ENCODE measurements at places on chromosomes 16 and 17.

- no peak for DNase-seq
Measured at GRCh38 chr17:59858167-59858816, 34.5 kb downstream of the TUBD1 start.

- DNase-seq, result no peak
Measured at GRCh38 chr17:57288773-57289121, 32.4 kb downstream of the MSI2 start.

DNA sequence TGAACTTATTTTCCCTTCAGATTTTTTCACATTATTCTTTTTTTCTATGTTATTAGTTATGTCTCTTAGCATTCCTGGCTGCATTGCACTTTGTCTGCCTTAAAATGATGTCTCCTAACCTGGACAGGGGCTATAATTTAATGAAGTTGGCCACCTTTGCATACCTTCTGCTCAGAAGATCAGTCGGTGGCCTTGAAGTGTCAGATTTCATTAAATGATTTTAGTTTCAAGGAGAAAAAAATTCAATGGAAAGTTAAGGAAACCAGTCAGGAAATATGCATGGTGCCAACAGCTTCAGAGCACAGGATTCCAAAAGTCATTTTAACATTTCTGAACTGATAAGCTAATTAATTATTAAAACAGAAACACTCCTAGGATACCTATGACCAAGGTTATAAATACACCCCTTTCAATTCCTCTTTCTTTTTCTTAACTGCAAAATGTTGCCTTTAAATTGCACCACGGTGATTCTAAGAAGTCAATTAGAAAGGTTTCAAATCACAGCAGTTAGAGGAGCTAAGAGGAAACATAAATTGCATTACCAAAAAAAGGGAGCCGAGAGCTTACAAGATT lies 533.4 kb downstream of the KCNJ2 start:
- DNase-seq, result no peak

GRCh38 chr17:7114875-7115614 lies 423 bp upstream of the ASGR2 start:
- DNase-seq, result no peak

GRCh38 chr17:39722104-39722503 lies 8.2 kb downstream of the MIEN1 start:
- no peak for DNase-seq

GRCh38 chr16:48308535-48308934 lies 61.2 kb upstream of the ABCC11 start:
- DNase-seq, result no peak

DNA sequence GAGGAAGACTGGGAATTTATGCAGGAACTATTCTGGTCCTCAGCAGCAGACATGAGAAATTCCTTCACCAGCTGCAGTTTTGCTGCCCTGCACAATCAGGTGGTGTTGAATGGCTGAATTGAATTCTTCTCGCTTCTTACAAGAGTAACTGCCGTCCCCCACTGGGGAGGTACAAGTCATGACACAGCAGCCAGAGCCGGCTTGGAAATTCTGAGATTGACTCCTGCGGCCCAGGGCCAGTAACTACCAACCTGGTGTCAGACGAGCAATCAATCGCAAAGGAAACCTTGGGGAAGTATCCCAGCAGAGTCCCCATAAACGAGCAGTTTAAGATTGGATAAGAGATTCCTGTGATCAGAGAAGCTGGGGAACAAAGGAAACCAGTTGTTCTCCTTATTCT lies 30.7 kb downstream of the KNOP1 start:
- DNase-seq, result no peak

GRCh38 chr17:45345246-45345553 lies 28.4 kb upstream of the MAP3K14 start:
- DNase-seq, result no peak

DNA sequence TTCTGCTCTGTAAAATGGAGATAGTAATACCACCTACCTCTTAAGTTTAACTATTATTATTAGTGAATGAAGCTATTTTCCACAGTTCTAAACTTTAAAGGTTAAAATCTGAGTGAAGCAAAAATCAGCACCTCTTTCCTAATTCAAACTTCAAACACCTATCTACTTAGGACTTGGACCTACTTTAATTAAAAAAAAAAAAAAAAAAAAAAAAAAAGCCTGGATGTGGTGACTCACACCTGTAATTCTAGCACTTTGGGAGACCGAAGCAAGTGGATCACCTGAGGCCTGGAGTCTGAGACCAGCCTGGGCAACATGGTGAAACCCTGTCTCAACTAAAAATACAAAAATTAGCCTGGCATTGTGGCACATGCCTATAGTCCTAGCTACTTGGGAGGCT lies 5.0 kb upstream of the KANSL1 start:
- DNase-seq, result no peak

GRCh38 chr17:63445065-63445464 lies 1.0 kb downstream of the CYB561 start:
- DNase-seq, result no peak

GRCh38 chr17:2025220-2025621 lies at the start of gene RTN4RL1:
Gene RTN4RL1 (minus strand): TSS chr17:2025334. CDS start chr17:2024865, 469 bp downstream.
- DNase-seq, result peak; percentile 29

DNA sequence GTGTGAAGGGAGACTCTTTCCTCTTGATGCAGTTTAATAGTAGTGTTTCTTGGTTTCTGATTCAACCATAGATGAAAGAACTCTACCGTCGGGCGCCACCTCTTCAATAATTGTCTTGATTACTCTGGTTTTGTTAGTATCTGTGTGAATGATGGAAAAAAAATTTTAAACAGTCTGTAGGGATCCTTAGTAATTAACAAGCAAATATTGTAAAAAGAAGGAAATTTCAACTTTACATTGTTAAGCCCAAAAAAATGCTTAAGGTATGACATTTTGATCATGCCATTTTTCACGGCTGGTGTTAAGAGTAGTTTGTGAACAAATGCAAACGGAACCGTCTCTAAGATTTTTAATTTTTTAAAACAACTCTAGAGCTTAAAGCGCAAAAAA lies 4.1 kb downstream of the KRT10 start:
- no peak for DNase-seq

GRCh38 chr16:3089717-3090592 lies 9.1 kb downstream of the ZSCAN10 start:
- no peak for DNase-seq

- no peak for DNase-seq
Measured at GRCh38 chr17:83123896-83124801, 44.7 kb downstream of the METRNL start.

GRCh38 chr16:26078716-26079355 lies 387.1 kb downstream of the HS3ST4 start:
- DNase-seq, result peak; percentile 84

DNA sequence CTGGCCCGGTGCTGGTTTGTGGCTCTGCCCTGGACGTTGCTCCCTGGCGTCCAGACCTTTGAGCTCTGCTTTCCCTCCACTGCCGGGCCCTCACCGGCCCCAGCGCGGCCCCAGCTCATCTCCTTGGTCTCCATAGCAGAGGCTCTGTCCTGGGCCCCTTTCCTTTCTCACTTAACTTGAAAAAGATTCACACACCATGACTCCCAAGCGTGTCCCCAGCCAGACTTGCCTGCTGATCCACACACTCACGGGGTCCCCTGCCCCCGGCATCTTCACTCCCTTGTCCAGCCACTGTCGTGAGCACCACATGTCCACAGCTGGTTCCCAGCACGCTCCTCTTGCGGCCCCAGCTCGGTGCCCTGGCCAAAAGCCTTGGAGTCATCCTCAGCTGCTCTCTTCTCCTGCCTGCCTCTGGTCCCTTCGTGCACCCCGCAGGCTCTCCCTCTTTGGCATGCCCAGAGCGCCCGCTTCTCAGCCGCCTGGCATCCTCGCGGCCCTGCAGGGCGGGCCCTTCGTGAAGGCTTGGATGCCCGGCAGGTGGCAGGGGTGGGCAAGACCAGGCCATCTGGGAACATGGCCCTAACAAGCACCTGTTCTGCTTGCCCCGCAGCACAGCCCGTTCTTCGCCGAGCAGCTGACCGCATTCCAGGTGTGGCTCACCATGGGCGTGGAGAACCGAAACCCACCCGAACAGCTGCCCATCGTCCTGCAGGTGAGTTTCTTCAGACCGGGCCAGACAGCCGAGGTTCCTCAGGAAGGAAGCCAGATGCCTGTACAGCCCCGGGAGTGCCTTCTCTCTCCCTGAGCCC lies 145.6 kb upstream of the CHMP6 start:
- DNase-seq, result no peak

- no peak for DNase-seq
Measured at GRCh38 chr16:19833581-19833980, 51.1 kb downstream of the GPRC5B start.

- DNase-seq, result no peak
Measured at GRCh38 chr16:53945996-53946395, 242.0 kb downstream of the FTO start.

DNA sequence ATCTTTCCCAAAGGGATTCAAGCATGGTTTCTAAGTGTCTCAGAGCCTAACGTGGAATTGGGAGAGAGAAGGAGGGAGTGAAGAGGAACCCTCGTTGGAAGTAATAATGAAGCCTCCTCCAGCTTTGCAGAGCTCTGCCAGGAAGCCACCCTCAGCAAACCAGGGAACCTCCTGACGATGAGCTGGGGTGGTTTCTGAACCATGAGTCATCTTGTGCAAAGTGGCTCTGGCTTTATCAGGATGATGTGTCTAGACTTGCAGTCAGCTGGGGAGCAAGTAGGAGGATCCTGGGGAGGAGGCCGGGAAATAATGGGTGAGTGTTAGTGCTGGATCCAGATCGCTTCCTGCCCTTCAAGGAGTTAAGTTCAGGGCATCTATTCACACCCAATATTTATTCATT lies 191.7 kb upstream of the RBFOX1 start:
- DNase-seq, result no peak

- no peak for DNase-seq
Measured at GRCh38 chr17:1641065-1641403, 4.5 kb downstream of the SCARF1 start.

DNA sequence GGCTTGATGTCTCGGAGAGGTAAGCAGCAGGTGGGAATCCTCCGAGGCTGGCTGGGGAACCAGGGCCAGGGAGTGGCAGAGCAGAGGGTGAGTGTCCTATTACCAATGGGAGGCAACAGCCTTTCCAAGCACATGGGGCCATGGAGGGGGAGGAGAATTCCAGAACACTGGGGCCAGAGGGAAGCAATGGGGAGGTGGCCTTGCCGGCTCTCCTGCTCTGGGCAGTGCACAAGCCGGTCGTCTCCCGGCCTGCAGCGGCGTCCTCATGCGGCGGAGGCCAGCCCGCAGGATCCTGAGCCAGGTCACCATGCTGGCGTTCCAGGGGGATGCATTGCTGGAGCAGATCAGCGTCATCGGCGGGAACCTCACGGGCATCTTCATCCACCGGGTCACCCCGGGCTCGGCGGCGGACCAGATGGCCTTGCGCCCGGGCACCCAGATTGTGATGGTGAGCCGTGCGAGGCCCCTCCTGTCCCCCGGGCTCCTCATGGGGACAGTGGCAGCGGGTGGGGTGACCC lies 21.9 kb downstream of the SGSH start:
- no peak for DNase-seq

GRCh38 chr17:16442594-16443510 lies 27.5 kb downstream of the TRPV2 start:
- DNase-seq, result no peak

GRCh38 chr16:49889725-49890397 lies 33.9 kb upstream of the ZNF423 start:
- no peak for DNase-seq

DNA sequence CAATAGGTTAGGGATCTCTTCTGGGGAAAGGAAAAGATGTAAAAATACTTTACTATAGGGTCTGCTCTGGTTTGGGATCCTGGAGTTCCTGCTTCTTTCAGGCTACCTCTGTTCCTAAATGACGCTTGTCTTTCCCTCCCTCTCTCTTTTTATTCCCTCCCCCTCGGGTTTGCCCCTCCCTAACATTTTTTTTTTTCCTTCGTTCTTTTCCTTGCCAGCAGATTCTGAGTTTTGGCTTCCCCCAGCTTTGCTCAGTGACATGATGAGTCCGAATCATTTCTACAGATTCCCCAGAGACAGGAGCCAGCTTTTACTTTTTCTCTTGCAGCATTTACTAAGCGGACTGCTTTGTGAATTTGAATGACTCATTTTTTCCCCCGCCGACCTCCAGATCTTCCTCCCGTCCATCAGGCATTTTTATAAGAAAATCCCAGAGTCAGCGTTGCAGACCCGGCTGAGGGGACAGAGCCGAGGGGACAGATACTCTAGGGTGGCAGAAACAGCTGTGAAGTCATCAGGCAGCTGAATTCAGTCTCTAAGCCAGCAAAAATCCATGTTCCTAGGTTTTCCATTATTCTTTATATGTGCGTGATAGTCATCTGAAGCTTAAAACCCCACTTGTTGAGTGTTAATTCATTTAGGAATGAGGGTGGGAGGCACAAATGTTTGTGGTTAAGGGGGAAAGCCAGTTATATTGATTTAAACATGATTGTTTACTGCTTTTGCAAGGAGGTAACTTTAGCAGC lies at the start of gene TMEM100:
TMEM100 (minus strand) TSS at position 123 of the 746 bp plus-strand sequence. CDS start 1,794 bp downstream, outside the sequence.
- DNase-seq, result no peak

DNA sequence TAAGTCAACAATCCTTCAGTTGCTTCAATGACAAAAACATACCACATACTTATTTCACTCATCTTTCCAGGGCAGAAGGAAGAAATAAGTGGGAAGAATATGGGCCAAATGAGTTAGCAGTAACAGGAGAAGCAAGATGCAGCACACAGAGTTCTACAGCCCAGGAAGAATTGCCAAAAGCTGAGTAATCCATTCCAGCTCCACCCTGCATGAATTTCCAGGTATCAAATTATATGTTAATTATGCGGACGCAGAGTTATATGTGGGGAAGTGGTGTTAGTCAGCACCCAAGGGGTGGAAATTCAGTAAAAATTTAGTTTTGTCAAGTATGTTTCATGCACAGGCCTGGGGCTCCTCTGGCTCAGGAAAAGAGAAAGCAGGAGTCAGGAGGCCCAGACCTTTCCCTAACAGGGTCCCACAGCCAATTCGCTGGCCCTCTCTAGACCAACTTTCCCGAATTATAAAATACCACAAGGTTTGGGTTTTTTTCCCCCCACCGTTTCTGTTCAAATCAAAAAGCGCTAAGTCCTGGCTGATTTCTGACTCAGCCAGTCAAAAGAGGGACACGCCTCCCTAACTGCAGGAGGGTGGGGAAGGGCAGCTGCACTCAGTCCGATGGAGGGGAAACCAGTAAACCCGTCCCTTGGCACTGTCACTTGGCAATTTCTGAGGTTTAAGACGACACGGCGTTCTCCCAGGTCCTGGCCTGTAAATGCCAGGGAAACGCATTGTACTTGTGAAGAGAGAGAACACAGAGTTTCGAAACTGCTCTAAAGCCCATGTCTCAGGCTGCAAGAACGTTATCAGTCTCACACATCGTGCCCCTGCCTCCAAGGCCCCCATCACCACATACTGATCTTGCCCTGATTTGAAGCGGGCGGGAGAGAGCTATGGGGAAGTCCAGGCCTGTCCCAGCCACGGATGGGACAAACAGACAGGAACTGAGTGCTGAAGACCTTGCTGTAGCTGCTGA lies 58.1 kb downstream of the ZFHX3 start:
- DNase-seq, result no peak

GRCh38 chr17:9004132-9004960 lies 17.0 kb upstream of the NTN1 start:
- DNase-seq, result no peak

Measured in NCI-H1105 (cell line).